Caco-2 (cell line): ENCODE measurements at places on chromosomes 5 and 9. TPM values are rescaled to one million over a fixed set of nuclear protein-coding genes. Genes with fewer than 3 reads are reported as not detected.

GRCh38 chr5:36685631-36686288, 79.4 kb downstream of the SLC1A3 start:
- no peak overlapping the region for H3K27ac ChIP-seq
- H3K36me3 ChIP-seq = no peaks in the 10 kb centered on the region; the same call in 1 of the 2 replicates
- H3K4me3 ChIP-seq = no peak overlapping the region
- no peaks in the 10 kb centered on the region for H3K27me3 ChIP-seq
- DNase-seq = no peak

- peak; percentile 26 for DNase-seq
- H3K27me3 ChIP-seq = no peaks in the 10 kb centered on the region
Measured at GRCh38 chr9:20623021-20623747, 885 bp upstream of the MLLT3 start.

DNA sequence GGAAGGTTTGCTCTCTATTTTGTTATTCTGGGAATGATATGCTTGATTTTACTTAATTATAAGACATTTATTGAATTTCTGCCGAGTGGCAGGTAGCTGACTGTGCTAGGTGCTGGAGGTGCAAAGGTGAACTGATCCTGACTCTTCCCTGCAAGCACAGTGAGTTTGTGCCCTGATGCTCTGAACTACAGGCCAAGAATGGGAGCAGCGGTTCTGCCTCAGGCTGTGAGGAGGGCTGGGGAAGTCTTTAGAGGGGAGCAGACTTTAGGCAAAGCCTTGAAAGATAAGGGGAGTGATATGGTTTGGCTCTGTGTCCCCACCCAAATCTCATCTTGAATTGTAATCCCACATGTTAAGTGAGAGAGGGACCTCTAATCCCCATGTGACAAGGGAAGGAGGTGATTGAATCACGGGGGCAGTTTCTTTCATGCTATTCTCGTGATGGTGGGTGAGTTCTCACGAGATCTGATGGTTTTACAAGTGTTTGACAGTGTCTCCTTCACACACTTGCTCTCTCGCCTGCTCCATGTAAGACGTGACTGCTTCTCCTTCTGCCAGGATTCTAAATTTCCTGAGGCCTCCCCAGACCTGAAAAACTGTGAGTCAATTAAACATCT, 73.1 kb downstream of the NDFIP1 start:
- no peak overlapping the region for H3K4me3 ChIP-seq
- no peaks in the 10 kb centered on the region for H3K27me3 ChIP-seq
- no peak for DNase-seq
- H3K27ac ChIP-seq = peak overlapping the region; percentile 24
- no peaks in the 10 kb centered on the region for H3K36me3 ChIP-seq

DNA sequence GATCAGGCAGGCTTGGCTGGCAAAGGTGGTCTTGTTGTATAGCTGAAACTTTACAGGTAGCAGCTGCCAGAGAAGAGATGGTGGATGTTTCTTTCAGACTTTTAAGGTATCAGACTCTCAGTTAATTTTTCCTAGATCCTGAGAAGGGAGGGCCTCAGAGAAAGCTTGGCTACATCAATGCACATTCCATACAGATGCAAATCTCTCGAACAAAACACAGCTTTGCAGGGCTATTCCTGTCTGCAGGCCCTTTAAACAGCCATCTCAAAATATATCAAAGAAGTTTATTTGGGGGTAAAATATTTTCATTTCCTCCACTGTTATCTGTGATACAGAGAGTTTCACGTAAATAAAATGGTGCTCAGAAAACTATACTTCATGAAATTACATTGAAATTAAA, 1584.4 kb downstream of the EFNA5 start:
- no peak overlapping the region for H3K4me3 ChIP-seq
- no peak for DNase-seq
- no peaks in the 10 kb centered on the region for H3K4me1 ChIP-seq
- no peaks in the 10 kb centered on the region for H3K36me3 ChIP-seq

GRCh38 chr9:93679536-93680442, 103.4 kb downstream of the PHF2 start:
- peak; percentile 15 for DNase-seq
- H3K27me3 ChIP-seq = no peaks in the 10 kb centered on the region
- no peak overlapping the region for H3K27ac ChIP-seq

DNA sequence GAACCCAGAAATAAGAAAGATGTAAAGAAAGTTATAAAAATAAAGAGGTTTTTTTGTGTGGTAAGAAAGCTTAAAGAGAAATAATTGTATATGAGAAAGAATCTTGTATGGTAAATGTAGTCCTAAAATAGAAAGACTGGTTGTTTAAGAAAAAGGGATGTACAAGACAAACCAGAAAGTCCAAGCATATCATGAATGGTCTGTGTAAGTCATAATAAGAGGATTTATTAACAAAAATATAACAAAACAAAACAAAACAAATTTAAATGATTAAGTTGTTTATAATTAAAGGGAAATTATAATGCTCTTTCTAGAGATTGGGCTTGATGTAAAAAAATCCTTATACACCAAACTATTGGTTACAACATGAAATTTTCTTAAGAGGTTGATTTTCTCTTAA, 590.4 kb upstream of the PTGER4 start:
- H3K4me1 ChIP-seq = no peaks in the 10 kb centered on the region
- H3K4me3 ChIP-seq = no peak overlapping the region
- no peak for DNase-seq
- H3K27ac ChIP-seq = no peak overlapping the region
- H3K36me3 ChIP-seq = no peaks in the 10 kb centered on the region

ZDHHC11B gene
- 1.00 and 1.1 TPM in 2 replicates for total RNA-seq

IL4 gene
- not detected in 2 replicates for total RNA-seq

GRIA1 gene
- total RNA-seq = not detected in 2 replicates

DMRT3 gene
- total RNA-seq = not detected in 2 replicates
